ENCODE measurements at places on chromosomes 4 and X. TPM values are rescaled to one million over a fixed set of nuclear protein-coding genes. Genes with fewer than 3 reads are reported as not detected.

DNA sequence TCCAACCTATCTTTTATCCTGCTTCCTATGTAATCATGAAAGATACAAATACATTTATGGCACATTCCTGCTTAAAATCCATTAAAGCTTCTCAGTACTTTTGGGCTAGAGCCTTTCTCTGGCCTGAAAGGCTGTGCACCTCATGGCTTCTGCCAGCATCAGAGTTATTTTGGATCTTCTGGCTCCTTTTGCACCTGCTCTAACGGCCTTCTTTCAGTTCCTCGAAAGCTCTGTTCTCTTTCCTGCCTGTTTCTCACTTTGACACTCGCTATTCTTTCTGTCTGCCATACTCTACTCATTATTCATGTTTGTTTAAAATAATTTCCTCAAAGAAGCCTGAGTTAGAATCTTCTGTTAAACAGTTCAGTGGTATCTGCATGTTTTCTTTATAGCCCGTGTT lies 86.0 kb downstream of the LRP2BP start:
- H3K4me3 ChIP-seq = no peak overlapping the region
- no peaks in the 10 kb centered on the region for H3K27me3 ChIP-seq
- no peak overlapping the region for H3K27ac ChIP-seq
- DNase-seq = no peak
- H3K4me1 ChIP-seq = no peaks in the 10 kb centered on the region

CA5B gene
- 12.6 TPM for total RNA-seq

SORBS2 gene
- total RNA-seq = 49.3 TPM

DNA sequence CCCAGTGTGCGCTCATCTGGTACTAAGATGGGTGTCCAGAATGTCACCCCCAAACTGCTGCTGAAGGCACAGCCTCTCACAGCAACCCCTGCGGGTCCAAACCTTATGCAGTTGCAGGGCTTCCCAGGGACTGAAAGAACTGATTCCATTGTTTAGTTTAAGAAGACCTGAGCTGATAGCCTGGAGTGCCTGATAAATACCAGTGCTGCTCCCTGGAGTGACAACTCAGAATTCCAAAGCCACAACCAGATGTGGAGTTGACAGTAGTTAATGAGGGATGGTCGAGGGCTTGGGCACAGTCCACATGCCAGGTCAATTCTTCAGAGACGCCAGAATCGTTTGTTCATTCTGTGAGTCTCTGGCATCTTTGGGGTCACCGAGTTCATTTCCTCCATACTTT lies 71.2 kb downstream of the LNX1 start:
- no peak for DNase-seq
- H3K27me3 ChIP-seq = no peaks in the 10 kb centered on the region
- no peak overlapping the region for H3K4me3 ChIP-seq
- no peak overlapping the region for H3K27ac ChIP-seq
- H3K4me1 ChIP-seq = no peaks in the 10 kb centered on the region

AWAT2 gene
- 1.0 TPM for total RNA-seq

GRCh38 chrX:57104406-57104805 lies 16.9 kb downstream of the SPIN2B start:
- no peak overlapping the region for H3K4me3 ChIP-seq
- no peaks in the 10 kb centered on the region for H3K4me1 ChIP-seq
- DNase-seq = no peak
- no peaks in the 10 kb centered on the region for H3K36me3 ChIP-seq
- H3K27me3 ChIP-seq = no peaks in the 10 kb centered on the region

RS1 gene
- total RNA-seq = 3.9 TPM

GRCh38 chr4:136124251-136124745 lies 1408.0 kb downstream of the PCDH18 start:
- H3K4me1 ChIP-seq = no peaks in the 10 kb centered on the region
- no peak overlapping the region for H3K4me3 ChIP-seq
- no peaks in the 10 kb centered on the region for H3K36me3 ChIP-seq
- no peak for DNase-seq
- no peaks in the 10 kb centered on the region for H3K27me3 ChIP-seq
- no peak overlapping the region for H3K27ac ChIP-seq
